ENCODE measurements at places on chromosomes 12 and 14.

- no peak for DNase-seq
Observed at GRCh38 chr12:510071-510825, 50.5 kb downstream of the B4GALNT3 start.

- DNase-seq, result no peak
Observed at GRCh38 chr12:98222135-98222534, 293.3 kb upstream of the TMPO start.

GRCh38 chr12:92876496-92876895 lies 52.6 kb downstream of the EEA1 start:
- DNase-seq, result no peak

DNA sequence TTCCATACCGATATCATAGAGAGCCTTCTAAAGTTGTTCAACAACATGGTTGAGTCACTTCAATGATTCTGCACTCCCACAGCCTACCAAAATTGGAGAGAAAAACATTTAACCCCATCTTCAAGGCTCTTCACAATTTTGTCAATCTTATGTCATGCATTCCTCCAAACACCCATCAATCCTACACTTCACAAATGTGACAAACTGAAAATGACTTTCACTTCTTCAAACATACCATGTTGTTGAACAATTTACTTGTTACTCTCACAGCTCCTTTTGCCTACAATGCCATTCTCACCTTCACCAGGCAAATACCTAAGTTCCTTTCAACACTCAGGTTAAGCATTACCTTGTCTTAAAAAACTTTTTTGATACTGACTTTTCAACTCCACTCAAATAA lies 88.0 kb downstream of the OSBPL8 start:
- no peak for DNase-seq

- no peak for DNase-seq
Observed at GRCh38 chr14:102973706-102974285, 51.3 kb downstream of the AMN start.

DNA sequence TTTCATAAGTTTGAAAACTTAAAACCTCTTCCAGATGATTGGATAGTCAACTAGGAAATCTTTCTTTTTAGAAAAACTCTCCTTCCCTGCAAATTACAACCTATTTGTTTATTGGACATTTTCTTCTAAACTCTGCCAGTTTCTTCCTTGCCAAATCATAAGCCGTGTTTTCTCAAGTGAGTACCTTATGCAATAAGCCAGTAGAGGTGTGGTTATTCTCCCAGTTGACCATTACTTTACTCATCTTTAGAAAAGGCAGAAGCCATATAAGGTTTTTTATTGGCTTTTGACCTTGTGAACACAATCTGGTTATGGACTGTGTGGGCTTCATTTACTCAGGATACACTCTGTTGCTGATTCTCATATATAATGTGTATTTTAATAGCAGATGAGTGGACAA lies 14.6 kb downstream of the ACTR6 start:
- no peak for DNase-seq

DNA sequence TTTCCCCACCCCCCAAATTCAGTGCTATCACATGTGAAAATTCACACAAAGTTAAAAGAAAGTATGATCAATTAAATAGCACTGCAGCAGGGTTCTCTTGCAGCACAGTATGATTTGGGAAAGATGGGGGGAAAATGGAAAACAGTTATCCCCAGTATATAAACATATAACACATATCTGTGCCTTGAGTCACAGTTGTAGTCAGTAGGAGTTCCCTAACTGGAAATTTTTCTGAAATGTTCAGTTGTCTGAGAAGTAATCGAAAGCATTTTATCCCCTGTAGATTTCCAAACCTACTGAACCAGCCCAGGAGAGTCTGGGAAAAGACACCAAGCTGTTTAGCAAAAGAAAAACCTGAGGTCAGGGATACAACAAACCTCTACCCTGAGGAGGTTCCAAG lies 47.0 kb downstream of the C12orf50 start:
- DNase-seq, result no peak

GRCh38 chr14:59148334-59148900 lies 40.0 kb upstream of the DAAM1 start:
- no peak for DNase-seq

DNA sequence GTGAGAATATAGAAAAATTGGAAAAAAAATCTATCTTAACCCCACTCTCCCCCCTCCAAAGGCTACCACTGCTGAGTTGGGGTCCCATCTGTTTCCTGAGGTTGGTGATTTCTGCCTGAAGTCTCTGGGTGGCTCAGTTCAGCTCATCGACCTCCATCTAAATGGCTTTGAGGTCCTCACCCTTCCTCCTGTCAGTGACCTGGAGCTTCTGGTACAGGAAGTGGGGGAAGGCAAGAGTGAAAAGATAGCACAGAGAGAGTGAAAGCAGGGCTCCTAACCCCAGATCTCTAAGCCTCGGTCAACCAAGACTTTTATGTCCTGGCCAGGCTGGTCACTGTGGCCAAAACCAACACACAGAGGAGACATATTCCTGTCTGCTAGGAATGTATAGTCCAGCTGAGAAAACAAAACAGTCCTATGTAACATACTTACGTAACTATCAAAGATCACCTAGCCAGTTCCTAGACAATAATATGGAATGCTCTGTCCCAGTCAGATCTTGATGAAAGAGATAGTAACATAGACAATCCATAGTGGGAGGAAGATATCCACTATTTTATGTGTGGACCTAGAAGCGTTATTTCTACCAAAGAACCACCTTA lies 12.3 kb upstream of the KRT73 start:
- no peak for DNase-seq

GRCh38 chr12:2481951-2482350 lies 312.8 kb upstream of the FKBP4 start:
- DNase-seq, result no peak

GRCh38 chr12:57782243-57782607 lies 362 bp upstream of the TSFM start:
- DNase-seq, result no peak

GRCh38 chr12:52212701-52213563 lies 20.1 kb upstream of the KRT7 start:
- no peak for DNase-seq

- DNase-seq, result no peak
Observed at GRCh38 chr14:87461704-87462103, 531.3 kb downstream of the GALC start.

DNA sequence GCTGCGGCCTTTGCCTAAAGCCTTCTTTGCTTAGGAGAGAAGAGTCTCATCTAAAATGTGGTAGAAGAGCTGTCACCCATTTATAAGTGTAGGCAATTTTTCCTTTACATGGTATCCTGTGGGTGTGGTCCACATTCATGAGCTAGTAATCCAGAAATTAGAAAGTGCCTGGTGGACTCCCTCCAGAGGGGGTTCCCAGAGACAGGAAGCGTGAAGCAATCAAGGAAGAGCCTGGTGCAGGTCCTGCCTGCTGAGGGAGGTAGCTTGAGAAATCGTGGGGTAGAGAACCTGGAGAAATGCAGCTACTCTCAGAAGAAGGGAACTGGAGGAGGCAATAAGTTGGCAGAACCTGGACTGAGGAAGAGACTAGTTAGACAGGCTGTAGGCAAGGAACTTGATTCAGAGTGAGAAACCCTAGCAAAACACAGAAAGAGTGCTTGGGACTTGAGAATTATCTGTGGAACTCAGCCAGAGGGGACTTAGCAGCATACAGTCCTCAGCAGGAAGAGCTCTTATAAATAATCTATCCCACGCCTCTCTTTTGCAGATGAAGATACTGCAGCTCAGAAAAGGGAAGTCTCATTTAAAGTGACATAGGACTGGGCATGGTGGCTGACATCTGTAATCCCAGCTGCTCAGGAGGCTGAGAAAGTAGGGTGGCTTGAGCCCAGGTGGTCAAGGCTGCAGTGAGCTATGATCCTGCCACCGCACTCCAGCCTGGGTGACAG lies 182.4 kb upstream of the CCND2 start:
- DNase-seq, result no peak

DNA sequence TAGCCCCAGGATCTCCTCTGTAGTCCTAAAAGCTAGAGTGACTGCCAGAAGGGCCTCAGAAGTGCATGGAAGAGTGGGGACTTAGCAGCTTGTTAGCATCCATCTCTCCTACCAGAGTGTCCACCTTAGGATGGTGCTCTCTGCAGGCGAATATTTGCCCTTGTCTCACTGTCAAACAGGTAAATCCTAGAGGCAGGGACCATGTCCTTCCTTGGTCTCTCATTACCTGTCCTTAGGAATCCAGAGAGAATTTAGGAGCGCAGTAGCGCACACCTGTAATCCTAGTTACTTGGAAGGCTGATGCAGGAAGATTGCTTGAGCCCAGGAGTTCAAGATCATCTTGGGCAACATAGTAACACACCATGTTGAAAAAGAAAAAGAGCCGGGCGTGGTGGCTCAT lies 21.4 kb downstream of the AGAP2 start:
- no peak for DNase-seq

DNA sequence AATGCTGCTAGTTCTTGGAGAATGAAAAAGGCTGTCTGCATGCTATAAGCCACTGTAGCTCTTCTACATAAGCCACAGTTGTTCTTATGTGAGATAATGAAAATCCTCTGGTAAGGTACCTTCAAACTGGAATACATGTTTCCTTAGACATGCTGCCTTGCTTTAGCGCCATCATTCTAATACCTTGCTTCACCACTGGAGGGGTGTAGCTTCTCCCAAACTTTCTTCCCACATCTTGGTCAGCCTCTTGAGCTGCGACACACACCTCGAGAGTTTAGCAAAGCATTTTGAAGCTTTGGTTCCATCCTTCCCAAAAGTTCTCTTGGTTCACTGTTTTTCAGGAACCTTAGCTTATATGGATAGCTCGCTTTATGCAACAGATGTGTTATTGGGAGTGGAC lies 69.5 kb downstream of the NKX2-1 start:
- no peak for DNase-seq

DNA sequence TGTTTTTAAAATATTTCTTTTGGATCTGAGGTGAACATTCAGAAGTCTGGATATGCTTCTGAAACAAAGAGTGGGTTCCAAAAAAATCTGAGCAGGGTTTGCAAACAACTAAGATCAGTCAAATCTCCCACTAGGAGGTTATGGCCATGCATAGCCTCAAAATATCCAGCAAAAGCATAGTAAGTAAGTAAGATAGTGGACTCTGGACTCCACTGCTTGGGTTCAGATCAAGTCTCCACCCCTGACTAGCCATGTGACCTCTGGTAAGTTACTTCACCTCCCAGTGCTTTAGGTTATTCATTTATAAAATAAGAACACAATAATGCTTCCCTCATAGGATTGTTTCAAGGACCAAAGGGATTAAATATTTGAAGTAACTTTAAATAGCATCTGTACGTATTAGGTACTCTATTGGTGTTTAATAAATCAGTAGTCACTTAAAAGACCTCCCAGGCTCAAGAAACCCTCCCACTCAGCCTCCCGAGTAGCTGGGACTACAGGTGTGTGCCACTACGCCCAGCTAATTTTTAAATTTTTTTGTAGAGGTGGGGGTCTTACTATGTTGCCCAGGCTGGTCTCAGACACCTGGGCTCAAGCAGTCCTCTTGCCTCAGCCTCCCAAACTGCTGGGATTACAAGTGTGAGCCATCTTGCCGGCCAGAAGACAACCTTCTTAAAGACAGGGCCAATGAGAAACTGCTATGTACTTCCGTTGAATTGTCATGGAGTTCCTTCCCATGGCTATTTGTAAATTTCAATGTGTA lies 95.7 kb upstream of the SOX5 start:
- no peak for DNase-seq

DNA sequence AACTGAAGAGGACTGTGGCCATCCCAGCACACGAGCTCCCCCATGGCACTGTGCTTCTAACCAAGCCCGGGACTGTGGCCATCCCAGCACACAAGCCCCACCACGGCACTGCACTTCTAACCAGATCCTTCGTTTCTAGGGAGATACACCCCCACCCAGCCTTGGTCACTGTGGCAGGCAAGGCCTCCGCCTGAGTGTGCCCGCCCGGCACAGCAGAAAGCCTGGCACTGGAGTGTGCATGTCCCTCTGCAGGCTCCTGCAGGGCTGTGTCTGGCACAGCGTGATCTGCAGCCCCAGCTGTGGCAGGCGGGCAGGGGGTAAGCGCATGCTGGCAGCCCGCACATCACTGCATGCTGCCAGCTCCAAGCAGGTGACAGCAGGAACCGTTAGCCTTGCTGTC lies 49.8 kb downstream of the CCDC85C start:
- no peak for DNase-seq

- no peak for DNase-seq
Observed at GRCh38 chr14:57498659-57499058, 5.0 kb upstream of the CCDC198 start.

DNA sequence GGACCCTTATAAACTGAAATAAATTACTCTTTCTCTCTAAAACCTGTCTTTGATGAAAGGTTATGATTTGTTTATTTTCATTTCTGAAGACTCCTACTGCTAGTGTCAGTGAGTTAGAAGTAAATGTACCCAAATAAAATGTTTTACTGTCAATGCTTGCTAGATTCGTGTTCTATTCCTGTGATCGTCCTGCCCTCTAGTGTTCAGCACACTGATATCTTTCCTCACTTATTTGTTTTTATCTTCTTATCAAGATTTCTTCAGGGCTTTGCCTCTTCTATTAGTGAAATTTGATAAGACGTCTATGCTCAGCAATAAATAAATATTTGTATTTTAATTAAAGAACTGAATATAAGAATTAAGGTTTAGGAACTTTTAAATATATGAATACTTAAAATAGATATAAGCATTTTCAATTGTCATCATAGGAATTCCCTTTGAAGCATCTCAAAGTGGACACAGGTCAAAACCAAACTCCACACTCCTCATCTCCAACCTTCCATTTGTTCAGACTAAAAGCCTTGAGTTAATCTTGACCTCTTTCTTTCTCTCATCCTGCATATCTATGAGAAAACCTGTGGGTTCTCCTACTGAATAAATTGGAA lies 75.8 kb downstream of the C12orf50 start:
- no peak for DNase-seq

- no peak for DNase-seq
Observed at GRCh38 chr14:75578786-75579337, 442 bp downstream of the FLVCR2 start.

- DNase-seq, result no peak
Observed at GRCh38 chr12:48813465-48814261, 4.6 kb upstream of the CACNB3 start.

DNA sequence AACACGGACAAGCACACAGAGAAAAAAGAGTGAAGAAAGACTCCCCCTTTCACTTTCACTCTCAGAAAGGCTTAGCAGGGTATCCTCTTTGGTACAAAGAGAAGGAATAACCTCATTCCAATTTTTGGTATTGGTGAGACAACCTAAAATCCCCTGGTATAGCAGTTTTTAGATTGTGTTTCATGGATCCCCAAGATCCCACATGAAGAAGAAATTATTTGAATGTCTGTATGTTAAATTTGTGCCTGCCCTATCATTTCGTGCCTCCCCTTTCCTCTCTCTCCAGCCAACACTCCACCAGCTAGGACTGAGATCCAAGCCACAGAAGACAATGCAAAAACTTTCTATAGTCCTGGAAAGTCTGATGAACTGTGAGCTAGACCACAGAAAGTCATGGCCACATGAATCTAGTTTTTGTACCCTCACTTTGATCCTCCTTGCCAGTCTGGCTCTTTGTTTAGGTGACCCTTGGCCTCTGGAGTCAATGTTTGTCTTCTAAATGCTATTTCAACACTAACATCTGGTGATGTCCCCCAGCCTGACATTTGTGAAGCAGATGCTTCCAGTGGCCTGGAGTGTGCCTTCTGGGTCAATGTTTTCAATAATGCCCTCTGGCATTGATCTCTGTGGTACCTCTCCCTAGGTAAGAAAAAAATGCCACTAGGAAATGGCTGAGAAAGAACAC lies 181.9 kb upstream of the BMP4 start:
- DNase-seq, result no peak

Measured in stimulated activated CD4-positive, alpha-beta T cell treated with anti-CD3 and anti-CD28 coated beads, Interleukin-4, amount 100 ng/mL, for 4 hours (primary cell).